ENCODE measurements at places on chromosomes 3 and 15. TPM values are rescaled to one million over a fixed set of nuclear protein-coding genes. Genes with fewer than 3 reads are reported as not detected.

The APPL1 gene
- polyA plus RNA-seq, result 66.2 TPM

The CLRN1 gene
- polyA plus RNA-seq, result not detected

The GRIP2 gene
- polyA plus RNA-seq, result not detected

The CRABP1 gene
- polyA plus RNA-seq, result not detected

The TRPM1 gene
- not detected for polyA plus RNA-seq

The TRIM42 gene
- not detected for polyA plus RNA-seq

The USF3 gene
- polyA plus RNA-seq, result 3.0 TPM

The PPP2R3A gene
- polyA plus RNA-seq, result 0.06 TPM

The EID1 gene
- polyA plus RNA-seq, result 214 TPM

The MUC20 gene
- not detected for polyA plus RNA-seq
